NCI-H1092 treated with DMSO at 0.1 percent for 48 hours (cell line): ENCODE measurements at places on chromosomes 3 and 15.

DNA sequence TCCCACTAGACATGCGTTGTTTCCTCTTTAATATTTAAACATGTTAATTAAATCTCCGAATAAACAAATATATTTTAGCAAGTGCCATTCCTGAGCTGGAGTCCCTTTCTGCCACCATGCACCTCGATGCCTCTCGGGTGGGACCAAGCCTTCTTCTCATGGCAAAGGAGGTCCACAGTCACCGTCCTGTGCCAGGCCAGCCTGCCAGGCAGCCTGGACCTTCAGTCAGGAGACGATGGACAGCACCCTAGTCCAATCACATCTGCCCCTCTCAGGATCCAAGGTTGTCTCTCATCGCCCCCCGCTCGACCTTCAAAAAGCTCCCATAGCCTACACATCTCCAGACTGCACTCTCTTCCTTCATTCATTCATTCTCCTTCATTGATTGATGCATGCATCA is 22.6 kb downstream of the NTRK3 start:
- DNase-seq, result no peak

GRCh38 chr3:157204431-157204830 is 44.5 kb upstream of the CCNL1 start:
- DNase-seq, result peak; percentile 26

DNA sequence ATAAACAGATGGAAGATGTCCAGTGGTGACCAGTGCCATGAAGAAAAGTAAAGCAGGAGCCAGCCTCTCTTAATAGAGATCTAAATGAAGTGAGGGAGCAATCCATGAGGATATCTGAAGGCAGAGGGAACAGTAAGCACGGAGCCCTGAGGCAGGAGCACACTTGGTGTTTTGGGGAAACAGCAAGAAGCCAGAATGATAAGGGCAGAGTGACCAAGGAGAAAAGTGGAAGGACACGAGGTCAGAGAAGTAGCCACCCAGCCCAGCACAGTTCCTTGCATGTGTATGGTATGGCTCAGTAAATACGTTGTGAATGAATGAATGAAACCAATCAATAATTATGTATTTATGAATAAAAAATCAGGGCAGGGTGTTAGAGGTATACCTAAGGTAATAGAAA is 11.6 kb downstream of the KLHL18 start:
- no peak for DNase-seq

- DNase-seq, result no peak
Measured at GRCh38 chr3:71659864-71660591, 65.2 kb downstream of the EIF4E3 start.

- DNase-seq, result no peak
Measured at GRCh38 chr15:77033417-77033728, 37.5 kb downstream of the TSPAN3 start.

DNA sequence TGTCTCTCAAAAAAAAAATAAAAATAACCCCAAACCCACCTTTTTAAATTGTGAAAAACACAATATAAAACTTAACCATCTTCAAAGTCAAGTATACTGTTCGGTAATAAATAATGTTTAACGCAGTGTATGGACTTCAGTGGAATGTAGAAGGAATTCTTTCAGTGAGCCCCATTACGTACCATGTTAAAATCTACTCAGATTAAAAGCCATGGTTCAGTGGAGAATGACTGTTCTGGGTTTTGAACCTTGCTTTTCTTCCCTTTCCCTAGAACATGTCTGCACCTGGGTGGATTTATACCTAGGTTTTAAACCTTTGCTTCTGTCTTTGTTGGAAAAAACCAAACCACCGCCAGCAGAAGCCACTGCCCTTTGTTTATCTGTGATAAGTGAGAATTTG is 27.5 kb downstream of the DAG1 start:
- DNase-seq, result no peak

- no peak for DNase-seq
Measured at GRCh38 chr3:157310329-157311052, 126.2 kb upstream of the PTX3 start.

GRCh38 chr3:16439848-16440708 is 73.4 kb downstream of the RFTN1 start:
- no peak for DNase-seq

GRCh38 chr3:101169516-101169915 is 150.9 kb downstream of the IMPG2 start:
- DNase-seq, result no peak

GRCh38 chr3:158713094-158713499 is 19.2 kb downstream of the RARRES1 start:
- DNase-seq, result no peak

GRCh38 chr3:28042095-28042635 is 199.3 kb upstream of the CMC1 start:
- no peak for DNase-seq

- no peak for DNase-seq
Measured at GRCh38 chr15:90338532-90338931, 13.6 kb upstream of the ZNF774 start.

- no peak for DNase-seq
Measured at GRCh38 chr15:101619615-101619865, 32.6 kb downstream of the TM2D3 start.

DNA sequence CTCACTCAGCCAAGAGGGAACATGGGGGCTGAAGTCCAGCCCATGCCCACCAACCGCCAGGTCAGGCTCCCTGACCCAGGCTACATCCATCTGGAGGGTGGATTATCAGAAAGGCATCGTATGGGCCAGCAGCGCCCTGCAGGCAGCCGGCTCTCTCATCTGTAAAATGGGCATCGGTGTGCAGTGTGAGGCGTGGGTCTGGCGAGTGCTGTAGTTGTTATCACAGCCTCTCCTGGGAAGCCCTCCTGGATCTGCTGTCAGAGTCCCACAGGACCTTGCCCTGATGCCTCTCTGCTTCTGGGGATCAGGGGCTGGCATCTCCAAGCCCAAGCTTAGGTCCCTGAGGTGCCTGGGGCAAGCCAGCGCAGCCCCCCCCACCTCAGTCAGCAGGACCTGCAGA is 27.4 kb downstream of the CFAP100 start:
- DNase-seq, result no peak

- no peak for DNase-seq
Measured at GRCh38 chr3:44803298-44803697, 41.7 kb downstream of the KIF15 start.

- no peak for DNase-seq
Measured at GRCh38 chr15:51023499-51023898, 71.2 kb downstream of the TNFAIP8L3 start.
